ENCODE measurements at places on chromosomes 3 and 15.

DNA sequence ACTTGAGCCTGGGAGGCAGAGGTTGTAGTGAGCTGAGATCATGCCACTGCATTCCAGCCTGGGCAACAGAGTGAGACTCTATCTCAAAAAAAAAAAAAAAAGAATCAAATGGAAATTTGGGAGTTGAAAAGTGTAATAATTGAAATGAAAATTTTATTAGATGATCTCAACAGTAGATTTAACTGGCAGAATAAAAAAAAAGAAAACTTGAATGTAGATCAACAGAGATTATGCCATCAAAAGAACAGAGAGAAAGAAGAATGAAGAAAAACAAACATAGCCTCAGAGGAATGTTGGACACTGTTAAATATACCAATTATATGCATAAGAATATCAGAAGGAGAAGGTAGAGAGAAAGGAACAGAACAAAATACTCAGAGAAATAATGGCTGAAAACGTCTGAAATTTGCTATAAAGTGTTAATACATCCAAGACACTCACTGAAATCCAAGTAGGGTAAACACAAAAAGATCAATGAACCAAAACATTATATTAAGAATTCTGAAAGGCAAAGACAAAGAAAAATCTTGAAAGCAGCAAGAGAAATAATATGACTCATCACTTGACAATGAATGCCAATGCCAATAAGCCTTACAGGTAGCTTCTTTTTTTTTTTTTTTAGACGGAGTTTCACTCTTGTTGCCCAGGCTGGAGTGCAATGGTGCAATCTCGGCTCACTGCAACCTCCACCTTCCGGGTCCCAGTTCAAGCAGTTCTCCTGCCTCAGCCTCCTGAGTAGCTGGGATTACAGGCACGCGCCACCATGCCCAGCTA is 14.6 kb upstream of the ELP6 start:
- DNase-seq, result no peak

- DNase-seq, result no peak
Observed at GRCh38 chr3:197749315-197749600, 425 bp upstream of the FYTTD1 start.

DNA sequence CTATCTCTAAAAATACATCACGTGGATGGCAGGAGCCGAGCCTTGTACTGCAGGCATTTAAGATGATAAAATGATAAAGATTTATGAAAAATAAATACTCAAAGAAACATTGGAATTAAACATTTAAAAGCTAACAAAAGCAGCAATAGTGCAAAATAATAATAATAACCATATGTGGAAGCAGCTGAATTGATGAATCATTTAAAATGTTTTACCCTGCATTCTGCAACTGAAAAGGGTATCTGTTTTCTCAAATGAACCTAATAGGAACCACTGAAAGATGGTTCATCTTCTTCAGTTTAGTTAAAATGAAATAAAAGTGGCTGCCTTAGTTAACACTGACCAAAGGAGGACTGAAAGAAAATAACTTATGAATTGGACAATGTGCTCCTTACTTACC is 436.1 kb downstream of the TUSC7 start:
- DNase-seq, result no peak

GRCh38 chr15:31214864-31215489 is 111.7 kb upstream of the KLF13 start:
- DNase-seq, result no peak

- peak; percentile 96 for DNase-seq
Observed at GRCh38 chr3:133943639-133944141, 48.0 kb upstream of the RAB6B start.

- DNase-seq, result no peak
Observed at GRCh38 chr15:69885173-69885955, 212.4 kb downstream of the TLE3 start.

DNA sequence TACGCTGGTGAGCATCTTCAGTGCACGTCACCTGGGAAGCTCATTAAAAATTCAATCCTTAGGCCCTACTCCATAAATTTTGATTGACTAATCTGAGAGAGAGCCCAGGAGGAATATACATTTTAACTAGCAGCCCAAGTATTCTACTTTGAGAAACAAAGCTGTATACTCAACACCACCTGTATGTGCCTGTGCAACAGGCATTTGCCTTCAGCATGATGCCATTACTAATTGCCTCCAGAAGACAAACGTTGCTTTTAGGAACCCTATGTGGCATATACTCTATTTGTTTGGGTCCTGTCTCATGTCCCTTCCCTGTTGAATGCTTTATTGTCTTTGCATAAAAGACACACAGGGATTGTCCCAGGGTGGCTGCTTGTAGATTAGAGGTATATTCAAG is 7.7 kb downstream of the ASTE1 start:
- no peak for DNase-seq

GRCh38 chr3:54093491-54094248 is 28.7 kb upstream of the CACNA2D3 start:
- no peak for DNase-seq

GRCh38 chr15:88505721-88506120 is 38.2 kb downstream of the MRPS11 start:
- no peak for DNase-seq

GRCh38 chr3:42179110-42179725 is 86.8 kb downstream of the CCK start:
- peak; percentile 81 for DNase-seq

- DNase-seq, result peak; percentile 87
Observed at GRCh38 chr3:150293401-150294001, 114.6 kb upstream of the TSC22D2 start.

DNA sequence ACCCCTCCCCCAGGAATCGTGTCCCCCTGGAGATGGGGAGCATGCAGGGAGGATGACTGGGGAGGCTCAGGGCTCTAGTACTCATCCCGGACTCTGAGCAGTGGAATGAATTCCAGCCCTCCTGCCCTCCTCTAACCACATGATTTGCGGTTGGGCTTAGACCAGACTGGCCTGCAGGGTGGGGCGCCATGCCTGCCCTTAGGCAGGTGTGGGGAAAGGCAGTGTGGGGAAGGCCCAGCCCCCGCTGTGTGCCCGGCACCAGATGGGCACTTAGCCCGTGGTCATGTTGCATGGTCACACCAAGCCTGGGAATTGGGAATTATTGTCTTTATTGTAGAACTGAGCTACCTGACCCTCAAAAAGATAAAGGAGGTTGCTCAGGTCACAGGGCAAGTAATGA is 283.8 kb downstream of the TLE3 start:
- no peak for DNase-seq

DNA sequence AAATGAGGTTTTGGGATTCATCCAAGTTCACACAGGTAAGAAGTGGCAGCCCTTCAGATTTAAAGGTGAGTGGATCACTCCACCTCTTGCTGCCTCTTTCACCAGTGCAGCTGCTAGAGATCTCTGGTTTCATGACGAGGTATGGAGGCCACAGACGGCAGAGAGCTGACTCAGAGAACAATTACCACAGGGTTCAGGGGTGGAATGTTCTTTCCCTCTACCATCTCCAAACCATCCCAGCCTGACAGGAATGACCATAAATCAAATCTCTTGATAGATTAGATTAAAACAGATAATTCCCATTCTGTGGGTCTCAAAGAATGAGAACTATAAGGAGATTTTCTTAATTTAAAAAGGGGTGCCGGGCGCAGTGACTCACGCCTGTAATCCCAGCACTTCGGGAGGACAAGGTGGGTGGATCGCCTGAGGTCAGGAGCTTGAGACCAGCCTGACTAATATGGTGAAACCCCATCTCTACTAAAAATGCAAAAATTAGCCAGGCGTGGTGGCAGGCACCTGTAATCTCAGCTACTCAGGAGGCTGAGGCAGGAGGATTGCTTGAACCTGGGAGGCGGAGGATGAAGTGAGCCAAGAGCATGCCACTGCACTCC is 174.2 kb upstream of the ATP11B start:
- DNase-seq, result peak; percentile 46
